Pancreas (tissue), 10 donors: ENCODE measurements at places on chromosomes 1 and 21.

DNA sequence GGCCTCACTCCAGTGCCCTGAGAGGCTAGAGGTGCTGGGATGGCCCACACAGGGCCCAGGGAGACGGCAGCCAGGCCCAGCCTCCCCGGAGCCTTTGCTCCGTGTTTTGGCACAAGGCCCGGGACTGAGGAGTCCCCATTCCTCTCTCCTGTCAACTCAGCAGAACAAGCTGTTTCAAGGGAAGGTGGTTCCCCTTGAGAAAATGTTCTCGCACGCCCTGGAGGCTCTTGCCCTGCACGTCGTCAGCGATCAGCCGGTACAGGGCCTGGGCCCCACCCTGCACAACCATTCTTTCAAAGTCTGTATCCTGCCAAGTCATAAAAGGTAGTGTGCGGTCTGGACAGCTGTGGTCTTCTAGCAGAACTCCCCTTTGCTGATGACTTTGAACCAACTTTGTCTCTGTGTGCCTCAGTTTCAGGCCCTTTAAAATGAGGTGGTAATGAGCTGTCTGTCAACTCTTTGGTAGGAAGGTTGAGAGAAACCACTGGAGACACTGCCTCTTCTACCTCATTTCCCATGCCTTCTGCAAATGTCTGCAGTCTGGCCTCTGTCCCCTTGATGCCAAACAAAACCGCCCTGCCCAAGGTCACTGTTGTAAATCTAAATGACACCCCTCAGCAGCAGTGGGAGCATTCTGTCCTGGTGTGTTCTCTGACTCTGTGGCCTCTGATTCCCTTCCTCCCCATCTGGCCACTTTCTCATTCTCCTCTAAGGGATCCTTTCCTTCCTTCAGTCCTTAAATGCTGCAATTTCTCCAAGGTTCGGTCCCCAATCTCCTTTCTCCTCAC, 138.6 kb upstream of the JUN start:
- DNase-seq = peak; percentile 41

- DNase-seq = no peak
Measured at GRCh38 chr1:199109160-199109559, 470.3 kb downstream of the PTPRC start.

DNA sequence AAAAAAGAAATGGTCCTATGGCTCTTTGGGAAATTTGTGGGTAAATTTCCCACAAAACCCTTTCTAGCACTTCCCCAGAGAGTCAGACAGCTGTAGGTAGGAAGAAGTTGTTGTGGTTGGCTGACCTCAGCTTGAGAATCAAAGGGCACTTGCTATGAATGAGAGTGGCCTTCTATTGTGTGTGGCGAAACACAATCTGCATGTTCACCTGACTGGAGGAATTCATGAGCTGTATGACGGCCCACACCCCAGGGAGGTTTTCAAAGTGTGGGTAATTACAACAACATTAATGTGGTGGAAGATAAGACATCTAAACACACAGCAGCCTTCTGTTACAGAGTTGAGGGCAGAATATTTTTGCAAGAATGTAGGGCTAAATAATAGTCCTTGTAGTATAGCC, 38.8 kb downstream of the NGF start:
- DNase-seq = no peak

- no peak for DNase-seq
Measured at GRCh38 chr1:14529475-14529874, 69.0 kb upstream of the KAZN start.

DNA sequence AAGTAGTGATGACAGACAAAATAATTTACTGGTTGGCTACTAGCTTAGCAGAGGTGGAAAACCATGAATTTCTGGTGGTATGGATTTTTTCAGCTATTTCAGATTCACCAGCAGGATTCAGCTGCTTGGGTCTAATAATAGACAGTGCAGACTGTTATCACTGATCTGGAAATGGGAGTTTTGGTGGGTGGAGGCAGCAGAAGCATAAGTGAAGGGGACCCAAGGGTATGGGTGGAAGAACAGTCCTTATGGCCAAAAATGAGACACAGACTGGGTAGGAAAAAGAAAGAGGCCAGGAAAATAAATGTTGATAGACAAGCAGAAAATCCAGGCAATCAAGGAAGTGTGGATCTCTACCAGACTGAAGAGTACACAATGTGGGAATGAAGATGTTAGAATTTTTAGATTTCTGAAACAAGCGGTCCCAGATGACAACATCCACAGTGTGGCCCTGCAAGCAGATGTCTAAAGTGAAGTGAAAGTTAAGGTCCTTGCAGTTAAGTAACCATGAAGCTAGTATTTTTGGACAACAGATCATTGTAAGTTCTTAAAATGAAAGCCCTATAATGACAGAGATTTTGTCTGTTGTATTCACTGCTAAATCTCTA, 24.7 kb downstream of the LYST start:
- no peak for DNase-seq
